ENCODE measurements at places on chromosomes 1 and 21.

DNA sequence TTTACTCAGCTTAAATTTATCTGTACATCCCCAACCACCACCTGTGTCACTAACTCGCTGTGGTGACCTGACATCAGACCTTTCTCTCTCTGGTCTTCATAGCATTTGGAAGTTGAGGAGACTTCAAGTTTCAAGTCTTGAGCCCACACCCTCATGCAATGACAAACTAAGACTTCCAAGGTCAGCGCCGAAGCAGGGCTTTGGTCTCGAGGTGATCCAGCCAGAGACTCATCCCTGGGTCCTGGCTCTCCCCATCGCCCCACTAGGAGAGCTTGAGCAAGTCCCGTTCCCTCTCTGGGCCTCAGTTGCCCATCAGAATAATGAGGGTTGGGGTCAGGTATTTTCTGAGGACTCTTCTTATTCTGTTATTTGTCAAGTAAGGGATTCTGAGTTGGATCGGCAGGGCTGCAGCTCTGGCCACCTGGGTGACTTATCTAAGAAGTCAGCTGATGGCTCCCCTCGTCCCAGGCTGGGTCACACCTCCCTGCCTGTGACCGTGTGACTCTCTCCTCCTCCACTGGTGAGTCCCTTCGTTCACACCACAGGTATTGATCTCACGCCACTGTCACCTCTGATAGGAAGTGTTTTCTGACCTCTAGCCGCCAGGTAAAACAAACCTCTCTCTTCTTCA, 143.7 kb upstream of the RUNX3 start:
- DNase-seq, result no peak

DNA sequence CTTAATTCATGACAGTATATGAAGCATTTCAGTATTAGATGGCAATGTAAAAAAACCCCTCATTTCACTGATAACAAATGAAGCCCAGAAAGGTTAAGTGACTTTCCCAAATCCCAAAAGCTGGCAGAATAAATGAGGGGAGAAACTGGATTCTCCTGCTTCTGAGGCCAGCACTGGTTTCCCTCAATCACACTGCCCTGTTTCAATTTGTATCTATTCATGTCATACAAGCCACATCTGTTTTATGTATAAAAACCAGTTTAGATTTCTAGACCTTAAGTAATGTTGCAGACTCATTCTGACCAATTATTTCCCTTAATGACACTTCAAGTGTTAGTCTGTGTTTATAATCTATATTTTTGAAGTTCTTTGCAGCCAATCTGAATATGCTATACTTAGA, 16.8 kb downstream of the PLPPR4 start:
- no peak for DNase-seq

DNA sequence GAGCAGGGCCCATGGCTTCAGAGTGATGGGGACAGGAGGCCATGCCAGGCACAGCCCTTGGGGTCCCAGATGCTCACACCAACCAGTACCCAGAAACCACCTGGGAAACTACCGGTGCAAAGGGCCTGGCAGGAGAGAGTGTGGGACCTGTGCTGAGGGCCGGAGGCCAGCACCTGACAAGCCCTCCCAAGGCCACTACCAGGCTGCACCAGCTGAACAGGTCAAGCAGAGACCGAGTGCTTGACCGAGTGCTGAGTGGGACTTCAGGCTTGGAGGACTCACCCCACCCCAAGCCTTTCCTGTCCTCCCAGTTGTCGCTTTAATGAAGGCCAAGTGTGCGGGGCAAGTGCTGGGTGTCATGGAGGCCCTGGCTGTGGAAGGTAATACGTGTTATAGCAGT, 36.5 kb downstream of the SNAP47 start:
- DNase-seq, result no peak

GRCh38 chr21:45336870-45337269, 49.2 kb upstream of the POFUT2 start:
- no peak for DNase-seq

GRCh38 chr1:16905110-16905867, 9.5 kb downstream of the RNU1-2 start:
- DNase-seq, result peak; percentile 33

GRCh38 chr1:245118066-245118465, 36.7 kb upstream of the KIF26B start:
- DNase-seq, result no peak

- DNase-seq, result peak; percentile 51
Measured at GRCh38 chr1:193104907-193105820, at the start of gene GLRX2. GLRX2 (minus strand) TSS chr1:193105414; CDS start chr1:193105382, 32 bp downstream.

DNA sequence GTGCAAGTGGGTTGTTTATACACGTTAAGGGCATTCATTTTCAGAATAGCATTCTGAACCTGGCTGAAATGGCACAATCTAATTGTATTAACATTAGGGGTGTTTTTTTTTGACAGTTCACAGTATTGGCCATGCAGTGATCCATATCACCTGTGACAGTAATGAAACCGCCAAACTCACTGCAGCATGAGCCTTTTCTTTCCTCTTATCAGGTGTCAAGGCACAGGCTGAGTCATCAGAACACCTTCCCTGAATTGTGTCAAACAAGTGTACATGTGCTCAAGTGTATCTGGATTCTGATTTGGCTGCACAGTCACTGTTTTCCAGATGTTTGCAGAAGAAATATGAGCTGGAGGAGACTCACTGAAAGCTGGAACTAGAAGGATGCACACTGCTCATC, 47.7 kb upstream of the C8B start:
- DNase-seq, result no peak

DNA sequence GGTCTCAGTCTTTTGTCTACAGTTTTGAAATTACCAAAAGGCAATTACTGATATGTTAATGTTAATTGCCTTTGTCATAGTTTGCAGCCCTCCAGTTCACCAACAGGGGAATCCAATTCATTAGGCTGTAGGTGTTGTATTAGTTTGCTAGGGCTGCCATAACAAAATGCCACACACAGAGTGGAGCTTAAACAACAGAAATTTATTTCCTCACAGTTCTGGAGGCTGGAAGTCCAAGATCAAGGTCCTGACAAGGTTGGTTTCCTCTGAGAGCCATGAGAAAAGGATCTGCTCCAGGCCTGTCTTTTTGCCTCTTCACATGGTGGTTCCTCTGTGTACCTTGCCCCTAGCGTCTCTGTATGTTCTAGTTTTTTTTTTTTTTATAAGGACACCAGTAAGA, 1.3 kb downstream of the RTCA start:
- DNase-seq, result no peak

DNA sequence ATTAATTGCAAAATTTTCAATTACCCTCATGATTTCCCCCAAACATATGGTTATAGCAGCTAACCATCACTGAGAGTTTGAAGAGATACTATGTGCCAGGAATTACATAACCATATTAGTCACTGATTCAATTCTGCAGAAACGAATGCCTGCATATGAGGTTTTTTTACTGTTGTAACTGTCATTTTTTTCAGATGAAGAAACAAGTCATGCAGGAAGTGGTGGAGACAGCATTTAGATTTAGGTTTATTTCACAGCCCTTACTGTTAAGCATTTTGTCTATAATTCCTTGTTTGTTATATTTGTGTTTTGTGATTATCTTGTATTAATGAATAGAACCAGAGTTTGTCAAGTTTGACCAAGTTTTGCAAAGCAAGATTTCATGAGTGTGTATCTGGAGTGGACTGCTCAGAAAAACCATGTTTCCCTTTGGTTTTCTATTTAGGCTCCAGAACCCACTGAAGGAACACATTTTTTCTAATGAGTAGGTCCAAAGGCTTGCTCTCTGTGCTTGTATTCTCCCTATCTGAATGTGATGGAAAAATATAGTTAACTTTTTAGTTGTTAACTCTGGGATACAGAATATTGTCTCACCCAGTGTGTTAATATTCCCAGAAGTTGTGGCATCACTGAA, 308.5 kb upstream of the ADAMTS5 start:
- no peak for DNase-seq

DNA sequence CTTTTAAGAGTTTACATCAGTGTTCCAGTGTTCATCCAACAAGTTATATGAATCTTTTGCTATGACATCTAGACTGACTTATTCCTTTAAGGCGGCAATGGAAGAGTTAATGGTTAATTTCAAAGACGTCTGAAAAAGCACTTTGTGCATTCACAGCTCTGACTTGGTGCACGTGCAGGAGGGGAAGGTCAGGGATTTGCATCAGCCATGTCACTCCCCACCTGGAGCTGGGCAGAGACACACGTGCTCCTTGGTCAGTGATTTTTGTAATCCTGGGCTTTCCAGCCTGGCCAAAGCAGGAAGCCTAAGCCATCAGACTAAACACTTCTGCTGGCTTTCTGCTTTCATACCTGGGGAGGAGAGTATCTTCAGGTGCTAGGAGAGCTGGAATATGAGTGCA, 96.3 kb downstream of the ST3GAL3 start:
- DNase-seq, result no peak

DNA sequence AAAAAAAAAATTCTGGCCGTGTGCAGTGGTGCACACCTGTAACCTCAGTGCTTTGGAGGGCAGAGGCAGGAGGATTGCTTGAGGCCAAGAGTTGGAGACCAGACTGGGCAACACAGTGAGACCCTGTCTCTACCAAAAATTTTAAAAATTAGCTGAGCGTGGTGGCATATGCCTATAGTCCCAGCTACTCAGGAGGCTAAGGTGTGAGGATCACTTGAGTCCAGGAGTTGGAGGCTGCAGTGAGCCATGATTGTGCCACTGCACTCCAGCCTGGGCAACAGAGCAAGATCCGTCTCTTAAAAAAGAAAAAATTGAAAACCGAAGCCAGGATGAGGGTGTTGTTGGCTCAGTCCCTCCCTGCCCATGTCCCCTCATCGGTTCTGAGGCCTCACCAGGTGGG, 55.9 kb upstream of the PAX7 start:
- DNase-seq, result no peak

DNA sequence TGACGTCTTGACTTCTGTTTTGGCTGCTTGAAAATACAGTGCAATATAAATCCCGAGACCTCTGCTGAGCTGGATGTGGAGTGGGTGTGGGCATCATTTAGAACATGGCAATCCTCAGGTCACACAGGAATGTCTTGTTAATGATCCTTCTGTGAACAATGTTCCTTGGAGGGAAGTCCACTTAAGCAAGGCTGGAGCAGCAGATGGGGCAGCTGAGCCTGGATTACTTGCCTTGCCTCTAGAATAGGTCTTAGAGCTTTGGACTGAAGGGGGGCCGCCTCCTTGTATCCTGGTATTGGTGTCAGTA, 926 bp upstream of the SCMH1 start:
- DNase-seq, result no peak

- no peak for DNase-seq
Measured at GRCh38 chr1:54337928-54338327, 68.3 kb downstream of the SSBP3 start.

- DNase-seq, result no peak
Measured at GRCh38 chr1:34884961-34885360, 25.4 kb upstream of the SMIM12 start.

DNA sequence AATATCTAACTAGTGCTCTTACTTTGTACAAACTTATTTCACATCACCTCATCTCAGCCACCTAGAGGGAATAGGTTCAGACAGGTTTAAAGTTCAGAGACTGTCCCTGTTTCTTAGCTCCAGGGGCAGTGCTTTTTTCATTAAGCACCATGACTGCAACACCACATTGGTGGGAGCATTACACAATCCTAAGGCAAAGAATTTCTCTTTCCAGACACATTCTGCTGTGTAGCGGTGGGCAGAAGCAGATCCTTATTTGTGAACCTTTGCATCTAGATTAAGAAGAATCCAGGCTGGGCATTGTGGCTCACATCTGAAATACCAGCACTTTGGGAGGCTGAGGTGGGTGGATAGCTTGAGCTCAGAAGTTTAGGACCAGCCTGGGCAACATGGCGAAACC, 16.1 kb downstream of the LCA5L start:
- DNase-seq, result no peak

- no peak for DNase-seq
Measured at GRCh38 chr1:115440733-115441132, 102.7 kb upstream of the NGF start.

- DNase-seq, result no peak
Measured at GRCh38 chr1:97340951-97341350, 579.9 kb downstream of the DPYD start.

- DNase-seq, result no peak
Measured at GRCh38 chr21:14876524-14876840, 188.3 kb downstream of the NRIP1 start.

- no peak for DNase-seq
Measured at GRCh38 chr1:85396194-85396593, 68.8 kb downstream of the DDAH1 start.

DNA sequence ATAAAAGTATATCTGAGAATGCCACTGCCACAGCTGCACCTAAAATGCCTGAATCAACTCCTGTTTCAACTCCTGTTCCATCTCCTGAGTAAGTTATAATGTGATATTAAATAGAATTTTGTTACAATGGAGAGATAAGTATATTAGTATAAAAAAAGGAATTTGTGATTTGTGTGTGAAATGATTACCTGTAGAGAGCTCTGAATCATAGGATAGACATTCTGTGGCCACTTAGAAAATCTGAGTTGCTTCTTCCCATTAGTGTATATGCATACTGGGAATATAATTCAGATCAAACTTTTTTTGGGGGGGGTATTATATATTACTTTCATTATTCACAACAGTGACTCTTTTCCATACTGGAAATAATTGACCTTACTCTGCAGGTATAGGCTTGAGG, 52.9 kb downstream of the SUCO start:
- no peak for DNase-seq

GRCh38 chr1:54798769-54799641, 2.1 kb downstream of the TTC22 start:
- DNase-seq, result no peak

DNA sequence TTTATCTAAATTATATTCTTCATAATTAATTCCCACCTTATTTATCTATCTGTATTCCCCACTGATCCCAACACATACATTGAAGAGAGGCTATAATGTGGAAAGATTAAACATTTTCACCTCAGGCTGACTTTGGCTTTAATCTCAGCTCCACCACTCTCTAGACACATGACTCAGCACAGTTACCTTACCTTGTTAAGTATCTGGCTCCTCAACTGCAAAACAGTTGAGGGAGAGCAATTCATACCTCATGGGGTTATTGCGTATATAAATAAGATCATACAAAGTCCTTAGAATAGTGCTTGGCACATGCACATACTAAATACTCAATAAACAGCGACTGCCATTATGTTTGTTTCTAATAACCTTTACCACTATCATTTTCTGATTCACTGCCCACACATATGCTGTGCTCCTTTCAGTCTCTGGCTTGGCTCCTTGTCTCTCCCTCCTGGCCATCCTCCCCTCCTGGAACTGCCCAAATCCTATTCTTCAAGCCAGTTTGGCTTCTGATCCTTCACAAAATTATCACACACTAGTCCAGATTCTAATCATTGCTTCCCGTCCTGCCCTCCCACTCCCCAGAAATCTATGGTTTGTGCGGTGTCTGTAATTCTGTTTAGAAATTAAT, 50.1 kb downstream of the BCL9 start:
- no peak for DNase-seq

- no peak for DNase-seq
Measured at GRCh38 chr1:4836574-4836973, 182.2 kb downstream of the AJAP1 start.

DNA sequence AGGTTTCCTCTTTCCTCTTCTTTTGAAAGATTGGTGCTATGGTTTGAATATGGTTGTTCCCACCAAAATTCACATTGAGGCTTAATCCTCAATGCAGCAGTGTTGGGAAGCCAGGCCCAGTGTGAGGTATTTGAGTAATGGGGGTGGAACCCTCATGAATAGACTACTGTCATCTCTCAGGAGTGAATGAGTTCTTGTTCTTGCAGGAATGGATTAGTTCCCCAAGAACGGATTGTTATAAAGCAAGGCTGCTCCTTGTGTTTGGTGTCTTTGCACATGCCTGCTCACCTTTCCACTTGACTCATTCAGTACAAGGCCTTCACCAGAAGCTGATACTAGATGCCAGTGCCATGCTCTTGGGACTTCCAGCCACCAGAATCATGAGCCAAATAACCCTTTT, 223.2 kb downstream of the BACH1 start:
- DNase-seq, result no peak

Data from central memory CD4-positive, alpha-beta T cell (primary cell).